ENCODE measurements at places on chromosomes 6 and 20. TPM values are rescaled to one million over a fixed set of nuclear protein-coding genes. Genes with fewer than 3 reads are reported as not detected.

Gene TRIM40
- not detected for total RNA-seq

- no peaks in the 10 kb centered on the region for H3K4me1 ChIP-seq
- no peaks in the 10 kb centered on the region for H3K36me3 ChIP-seq
- H3K27ac ChIP-seq, result no peak overlapping the region
- H3K27me3 ChIP-seq, result no peaks in the 10 kb centered on the region
- DNase-seq, result no peak
Measured at GRCh38 chr6:140849456-140849855, 1283.3 kb upstream of the GJE1 start.

DNA sequence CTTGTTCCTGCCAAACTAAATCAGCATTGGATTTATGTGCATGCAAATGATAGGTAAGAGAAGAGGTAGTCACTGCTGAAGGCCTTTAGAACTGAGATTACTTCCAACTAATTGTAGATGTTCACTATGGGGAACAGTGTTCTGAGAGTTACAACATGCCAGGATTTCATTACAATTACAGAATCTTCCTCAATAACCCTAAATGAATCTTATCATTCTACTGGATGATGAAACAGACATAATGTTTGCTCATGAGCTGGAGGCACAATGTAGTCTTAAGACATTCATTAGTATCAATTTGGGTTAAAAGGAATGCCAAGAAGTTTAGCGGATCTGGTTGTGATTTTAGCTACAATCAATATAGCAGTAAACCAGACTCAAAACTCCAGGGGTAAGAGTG lies 248.9 kb upstream of the THEMIS start:
- no peak overlapping the region for H3K27ac ChIP-seq
- no peak for DNase-seq
- no peak overlapping the region for H3K4me3 ChIP-seq
- no peaks in the 10 kb centered on the region for H3K27me3 ChIP-seq

DNA sequence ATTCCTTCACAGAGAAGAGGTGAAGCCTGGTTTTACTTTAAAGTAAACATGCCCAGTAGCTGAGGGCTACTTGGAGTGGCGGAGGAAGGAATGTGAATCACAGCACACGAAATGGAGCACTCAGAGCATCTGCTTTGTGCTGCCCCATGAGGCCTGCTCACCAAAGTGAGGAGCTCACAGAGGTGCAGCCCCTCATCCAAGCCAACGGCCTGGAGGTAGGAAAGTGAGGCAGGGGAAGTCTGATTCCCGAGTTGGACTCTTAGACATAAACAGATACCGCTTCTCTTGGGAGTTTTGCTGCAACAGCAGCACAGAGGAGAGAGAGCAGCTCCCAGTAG lies 3.6 kb downstream of the YTHDF1 start:
- no peak overlapping the region for H3K4me3 ChIP-seq
- DNase-seq, result no peak
- H3K27ac ChIP-seq, result no peak overlapping the region

- no peak for DNase-seq
- no peaks in the 10 kb centered on the region for H3K27me3 ChIP-seq
- H3K4me3 ChIP-seq, result no peak overlapping the region
- H3K36me3 ChIP-seq, result peaks cover 44% of the 10 kb centered on the region
- no peaks in the 10 kb centered on the region for H3K4me1 ChIP-seq
Measured at GRCh38 chr6:144782634-144783033, 497.5 kb downstream of the UTRN start.

- H3K36me3 ChIP-seq, result no peaks in the 10 kb centered on the region
- DNase-seq, result peak; percentile 79
- no peak overlapping the region for H3K27ac ChIP-seq
- no peaks in the 10 kb centered on the region for H3K27me3 ChIP-seq
Measured at GRCh38 chr20:19784511-19785172, 26.6 kb downstream of the RIN2 start.

All from tibial nerve (tissue), 4 donors.